ENCODE measurements at places on chromosomes 2 and 18.

DNA sequence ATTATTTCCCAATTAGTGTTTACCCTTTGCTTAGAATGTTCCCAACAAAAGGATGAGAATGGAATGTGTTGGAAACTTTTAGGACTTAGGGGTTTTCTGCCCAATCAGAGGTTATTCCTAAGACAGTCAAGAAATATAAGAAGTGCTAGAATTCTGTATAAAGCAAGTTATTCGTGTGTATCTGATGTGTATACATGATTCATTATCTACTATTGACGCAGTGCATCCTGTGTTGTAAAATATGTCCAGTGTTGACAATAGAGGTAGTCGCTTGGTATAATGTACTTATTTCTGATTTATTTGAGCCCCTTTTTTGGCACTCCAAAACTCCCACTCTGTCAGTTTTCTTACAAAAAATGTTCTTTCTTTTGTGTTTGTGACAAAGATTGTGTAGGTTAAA is 881 bp downstream of the PIKFYVE start:
- DNase-seq = no peak

DNA sequence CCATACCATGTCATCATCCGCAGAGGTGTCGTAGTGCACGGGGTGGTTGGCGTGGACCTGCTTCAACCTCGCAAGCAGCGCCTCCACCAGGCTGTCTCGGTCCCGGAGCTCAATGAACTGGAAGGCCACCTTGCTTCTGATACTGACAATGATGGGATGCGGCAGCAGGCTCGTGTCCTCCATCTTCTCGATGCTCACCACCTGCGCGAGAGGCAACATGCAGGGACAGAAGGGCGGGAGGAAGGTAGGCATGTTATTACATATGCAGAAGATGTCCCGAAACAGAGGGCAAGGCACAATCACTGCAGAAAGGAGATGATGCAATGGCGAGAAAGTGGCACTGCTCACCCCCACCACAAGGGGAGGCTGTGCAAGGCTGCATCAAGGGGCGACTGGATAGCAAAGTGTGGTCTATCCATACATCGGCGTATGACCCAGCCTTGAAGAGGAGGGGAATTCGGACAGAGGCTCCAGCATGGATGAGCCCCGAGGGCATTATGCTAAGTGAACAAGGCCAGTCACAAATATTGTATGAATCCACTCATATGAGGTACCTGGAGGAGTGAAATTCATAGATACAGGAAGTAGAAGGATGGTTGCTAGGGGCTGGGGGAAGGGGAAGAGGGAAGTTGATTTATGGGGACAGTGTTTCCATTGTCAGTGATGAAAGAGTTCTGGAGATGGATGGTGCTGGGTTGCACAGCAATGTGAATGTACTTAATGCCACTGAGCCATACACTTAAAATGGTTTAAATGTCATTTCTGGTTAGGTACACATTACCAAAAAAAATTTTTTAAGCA is 36.6 kb downstream of the RPL31 start:
- peak; percentile 18 for DNase-seq

GRCh38 chr2:105187531-105187930 is 54.0 kb upstream of the GPR45 start:
- DNase-seq = peak; percentile 43

GRCh38 chr18:31244771-31245394 is 73.1 kb upstream of the DSG1 start:
- no peak for DNase-seq

DNA sequence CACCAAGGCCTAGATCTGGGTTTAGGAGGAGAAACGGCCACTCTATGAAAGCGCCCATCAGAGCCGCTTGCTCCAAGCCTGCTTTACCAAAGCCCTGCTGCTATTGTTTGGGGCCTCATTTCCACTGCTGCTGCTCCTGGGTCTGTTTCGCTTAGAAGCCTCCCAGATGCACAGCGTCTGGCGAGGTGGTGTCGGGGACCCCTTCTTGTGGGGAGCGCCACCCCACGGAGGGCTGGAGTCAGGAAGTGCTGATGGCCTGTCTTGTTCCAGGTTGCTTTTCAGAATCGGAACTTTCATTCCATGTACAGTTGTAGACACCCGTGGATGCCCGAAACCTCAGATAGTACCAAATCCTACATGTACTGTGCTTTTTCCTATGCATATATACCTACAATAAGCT is 204.9 kb upstream of the TWIST2 start:
- DNase-seq = no peak

DNA sequence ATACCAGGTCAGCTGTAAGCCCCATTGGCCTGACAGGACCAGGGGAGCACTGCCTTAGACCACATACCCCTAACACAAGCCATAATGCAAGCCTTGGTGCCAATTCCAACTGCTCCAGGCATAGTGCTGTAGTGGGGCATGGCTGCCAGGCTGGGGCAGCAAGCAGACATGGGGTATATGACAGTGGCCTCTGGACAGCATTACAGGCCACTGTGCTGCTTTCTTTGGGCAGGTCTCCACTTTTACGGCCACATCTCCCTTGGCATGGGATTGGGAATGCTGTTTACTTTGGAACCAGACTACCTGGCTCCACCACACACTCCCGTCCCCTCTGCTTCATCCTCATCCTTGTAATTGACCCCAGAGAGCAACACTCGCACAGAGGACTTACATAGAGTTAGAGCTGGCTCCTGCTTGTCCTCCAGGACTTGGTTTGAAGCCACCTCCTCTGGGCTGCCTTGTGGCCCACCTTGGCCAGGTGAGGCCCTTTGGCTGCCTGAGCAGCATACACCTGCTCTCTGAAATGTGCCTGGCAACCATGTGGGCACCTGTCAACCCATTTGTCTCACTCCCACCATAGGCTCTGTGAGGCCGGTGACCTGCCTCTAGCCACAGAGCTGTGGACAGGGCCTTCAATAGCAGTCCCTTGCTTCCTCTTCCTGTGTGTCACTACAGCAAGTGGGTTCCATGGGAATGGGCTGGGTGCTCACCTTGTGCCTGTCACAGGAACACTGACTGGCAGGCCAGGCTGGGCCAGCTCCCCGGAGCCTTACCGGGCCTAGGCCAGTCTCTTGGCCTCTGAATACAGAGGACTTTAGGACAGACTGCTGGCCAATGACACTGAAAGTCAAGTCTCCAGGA is 262.6 kb upstream of the HS6ST1 start:
- DNase-seq = no peak

- DNase-seq = no peak
Observed at GRCh38 chr2:224994242-224994823, 47.9 kb downstream of the DOCK10 start.

- DNase-seq = no peak
Observed at GRCh38 chr2:171553236-171553635, 31.0 kb downstream of the CYBRD1 start.

DNA sequence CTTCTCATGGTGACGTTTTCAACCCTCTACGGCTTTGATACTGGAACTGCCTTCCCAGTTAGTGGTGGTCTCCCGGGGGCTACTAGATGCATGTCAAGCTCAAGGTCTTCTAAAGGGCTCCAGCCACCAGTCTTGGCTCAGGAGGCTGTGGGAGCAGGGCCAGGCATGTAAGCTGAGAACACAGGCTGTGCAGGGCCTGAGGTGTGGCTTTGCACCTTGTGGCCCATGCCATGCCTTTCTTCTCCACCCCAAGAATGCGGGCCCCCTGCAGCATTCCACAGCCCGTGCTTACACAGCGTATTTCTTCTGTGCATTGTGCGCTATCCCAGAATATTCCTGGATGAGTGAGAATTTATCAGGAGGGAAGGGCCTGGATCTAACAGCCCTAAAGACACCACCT is 144.9 kb downstream of the SEPTIN10 start:
- DNase-seq = no peak

- DNase-seq = no peak
Observed at GRCh38 chr2:50345701-50346591, 686.0 kb downstream of the NRXN1 start.

DNA sequence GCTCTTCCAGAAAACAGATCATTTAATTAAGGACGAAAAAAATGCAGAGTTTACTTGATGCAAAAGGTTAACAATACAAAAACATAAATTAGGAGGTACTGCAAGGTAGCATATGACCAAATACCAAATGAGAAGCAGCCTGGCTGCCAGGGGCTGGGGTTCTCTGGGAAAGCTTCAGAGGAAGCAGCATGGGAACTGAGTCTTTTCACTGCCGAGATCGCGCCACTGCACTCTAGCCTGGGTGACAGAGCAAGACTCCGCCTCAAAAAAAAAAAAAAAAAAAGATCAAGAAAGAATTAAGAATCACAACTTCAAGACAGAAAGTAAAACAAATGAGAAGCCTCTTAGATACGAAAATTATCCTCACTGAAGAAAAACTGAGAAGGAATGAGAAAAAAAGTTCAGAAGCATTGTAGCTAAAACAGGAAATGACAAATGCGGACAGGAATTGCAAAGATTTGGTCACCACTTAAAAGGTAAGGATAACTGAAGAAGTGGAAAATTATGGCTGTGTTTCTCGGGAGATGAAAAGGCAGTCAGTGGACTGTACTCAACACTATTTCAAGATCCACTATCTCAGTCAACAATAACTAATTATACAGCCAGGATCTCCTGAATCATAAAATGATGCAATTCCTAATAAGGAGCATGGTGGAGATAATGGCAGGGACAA is 4.3 kb downstream of the SEPTIN10 start:
- DNase-seq = peak; percentile 70
